Activated CD4-positive, alpha-beta T cell treated with anti-CD3 and anti-CD28 coated beads, Interleukin-2, amount 50 U/mL, for 1 hour (primary cell): ENCODE measurements at places on chromosomes 4 and X.

DNA sequence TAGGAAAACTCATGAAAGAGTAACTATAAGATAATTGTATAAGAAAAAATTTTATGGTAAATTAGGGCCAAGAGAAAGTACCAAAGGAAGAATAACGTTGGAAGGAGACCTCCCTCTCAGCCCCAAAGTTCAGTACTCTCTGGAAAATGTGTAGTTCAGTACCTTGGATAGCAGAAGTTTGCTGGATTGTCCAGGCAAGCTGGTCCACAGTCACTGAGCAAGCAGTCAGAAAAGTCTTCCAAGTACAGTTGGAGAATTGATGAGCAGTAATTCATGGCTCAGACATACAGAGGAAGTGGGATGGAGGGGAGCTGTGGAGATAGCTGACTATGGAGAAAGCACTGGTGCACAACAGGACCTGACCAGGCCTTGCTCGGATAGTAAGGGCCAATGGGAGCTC is 598.2 kb upstream of the NDST4 start:
- no peak for DNase-seq

DNA sequence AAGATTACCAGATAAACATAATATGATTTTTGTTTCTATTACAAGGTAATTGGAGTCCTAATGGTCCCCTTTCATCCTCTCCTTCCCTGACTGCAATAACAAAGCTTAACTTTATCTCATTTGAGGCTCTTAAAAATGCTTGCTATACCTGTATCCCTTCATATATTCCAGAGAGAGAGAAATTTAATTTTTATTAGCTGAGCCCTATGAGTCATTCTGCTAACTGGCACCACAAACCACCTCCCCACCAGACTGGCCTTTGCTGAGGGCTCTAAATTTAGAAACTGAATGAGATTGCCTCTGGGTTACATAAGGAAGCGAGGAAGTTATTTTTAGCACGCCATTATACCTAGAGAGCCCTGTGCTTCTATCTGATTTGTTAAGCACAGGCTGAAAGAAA is 27.4 kb downstream of the CBLL2 start:
- no peak for DNase-seq

- DNase-seq = no peak
These were observed 6.2 kb downstream of the NEIL3 start for GRCh38 chr4:177315767-177316464.

- DNase-seq = no peak
These were observed 140.9 kb upstream of the HPGD start for GRCh38 chr4:174663216-174663615.

GRCh38 chr4:168685136-168685809 is 188.4 kb downstream of the PALLD start:
- no peak for DNase-seq

DNA sequence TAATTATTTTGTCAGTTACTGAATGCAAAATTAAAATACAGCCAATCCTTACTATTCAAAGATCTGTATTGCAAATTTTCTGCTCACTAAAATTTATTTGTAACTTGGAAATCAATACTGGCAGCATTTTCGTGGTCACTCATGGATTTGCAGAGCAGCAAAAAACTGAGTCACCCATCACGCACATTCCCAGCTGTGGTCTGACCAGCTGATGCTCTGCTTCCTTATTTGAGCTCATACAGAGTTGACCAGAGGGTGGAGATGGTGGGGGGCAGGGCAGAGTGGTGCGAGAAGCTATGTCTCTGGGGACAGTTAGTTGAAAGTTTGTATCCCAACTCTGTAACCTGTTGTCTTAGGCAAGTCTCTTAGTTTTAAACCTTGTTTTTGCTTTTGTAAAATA is 214.8 kb downstream of the SPCS3 start:
- no peak for DNase-seq
